ENCODE measurements at places on chromosomes 3 and 15.
A peak's percentile ranks its signal among the peaks of the same experiment; 100 is the strongest.

- no peak for DNase-seq
Measured at GRCh38 chr3:155647206-155647605, 97.7 kb downstream of the PLCH1 start.

- DNase-seq = peak; percentile 65
Measured at GRCh38 chr15:78108300-78109084, 16.1 kb downstream of the SH2D7 start.

DNA sequence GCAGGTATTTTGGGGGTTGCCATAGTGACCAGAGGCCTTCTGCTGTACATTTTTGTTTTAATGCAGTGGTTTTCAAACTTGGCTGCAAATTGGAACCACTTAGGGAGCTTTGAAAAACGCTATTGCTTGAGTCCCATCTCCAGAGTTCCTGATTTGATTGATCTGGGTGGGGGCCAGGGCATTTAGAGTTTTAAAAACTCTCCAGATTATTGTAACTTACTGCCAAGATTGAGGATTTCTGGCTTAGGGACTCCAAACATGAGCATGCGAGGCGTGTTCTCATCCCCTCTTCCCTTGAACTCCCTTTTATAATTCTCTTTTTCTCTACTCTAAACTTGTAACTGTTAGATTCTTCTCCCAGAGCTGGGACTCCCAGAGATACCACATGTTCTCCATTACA is 340.8 kb upstream of the SUCLG2 start:
- DNase-seq = no peak

DNA sequence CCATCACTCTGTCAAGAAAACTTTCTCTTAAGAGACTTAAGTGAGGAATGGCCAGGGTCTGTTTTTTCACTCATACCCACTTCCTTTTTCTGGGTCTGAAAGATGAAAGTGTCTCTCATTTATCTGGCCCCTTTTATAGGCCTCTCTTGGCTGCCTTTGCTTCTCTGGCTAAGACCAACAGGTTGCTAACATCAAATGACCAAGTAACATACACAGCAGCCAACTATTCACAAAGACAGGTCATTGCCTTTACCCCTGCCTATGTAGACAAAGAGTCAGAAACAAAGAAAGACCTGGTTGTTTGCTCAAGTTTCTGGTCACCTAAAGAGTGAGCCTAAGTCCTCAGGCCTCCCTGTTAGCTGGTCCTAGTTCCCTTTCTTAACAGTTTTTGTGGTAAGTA is 24.0 kb upstream of the CSTA start:
- no peak for DNase-seq

- no peak for DNase-seq
Measured at GRCh38 chr3:37237252-37237651, 62.9 kb upstream of the LRRFIP2 start.

- DNase-seq = peak; percentile 28
Measured at GRCh38 chr15:67762610-67763368, 62.5 kb upstream of the SKOR1 start.

- DNase-seq = no peak
Measured at GRCh38 chr3:106034313-106034712, 165.5 kb upstream of the CBLB start.

- no peak for DNase-seq
Measured at GRCh38 chr3:74693696-74694393, 79.4 kb upstream of the CNTN3 start.

GRCh38 chr15:43232289-43232874 is 11.6 kb upstream of the EPB42 start:
- no peak for DNase-seq

DNA sequence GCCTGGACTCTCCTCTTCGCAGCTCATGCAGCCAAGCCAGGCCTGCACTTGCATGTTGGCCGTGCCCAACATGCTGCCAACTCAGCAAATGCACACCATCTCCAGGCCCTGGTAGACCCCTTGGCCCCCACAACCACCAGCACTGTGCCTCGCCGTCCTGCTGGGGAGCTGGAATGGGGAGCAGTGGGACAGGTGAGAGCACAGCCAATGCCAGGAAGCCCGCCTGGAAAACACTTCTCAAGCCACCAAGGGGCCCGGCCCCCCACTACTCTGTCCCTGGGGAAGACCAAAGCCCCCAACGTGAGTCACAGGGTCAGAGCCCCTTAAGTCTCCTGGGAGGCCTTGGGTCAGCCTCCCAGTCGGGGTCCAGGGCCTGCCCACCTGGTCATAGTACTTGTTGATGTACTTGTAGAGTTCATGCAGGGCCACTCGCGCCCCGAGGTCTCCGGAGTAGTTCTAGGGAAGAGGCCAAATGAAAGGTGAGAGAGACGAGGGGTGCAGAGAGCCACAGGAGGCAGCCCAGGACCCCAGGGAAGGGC is 24.5 kb downstream of the PLXNB1 start:
- no peak for DNase-seq

DNA sequence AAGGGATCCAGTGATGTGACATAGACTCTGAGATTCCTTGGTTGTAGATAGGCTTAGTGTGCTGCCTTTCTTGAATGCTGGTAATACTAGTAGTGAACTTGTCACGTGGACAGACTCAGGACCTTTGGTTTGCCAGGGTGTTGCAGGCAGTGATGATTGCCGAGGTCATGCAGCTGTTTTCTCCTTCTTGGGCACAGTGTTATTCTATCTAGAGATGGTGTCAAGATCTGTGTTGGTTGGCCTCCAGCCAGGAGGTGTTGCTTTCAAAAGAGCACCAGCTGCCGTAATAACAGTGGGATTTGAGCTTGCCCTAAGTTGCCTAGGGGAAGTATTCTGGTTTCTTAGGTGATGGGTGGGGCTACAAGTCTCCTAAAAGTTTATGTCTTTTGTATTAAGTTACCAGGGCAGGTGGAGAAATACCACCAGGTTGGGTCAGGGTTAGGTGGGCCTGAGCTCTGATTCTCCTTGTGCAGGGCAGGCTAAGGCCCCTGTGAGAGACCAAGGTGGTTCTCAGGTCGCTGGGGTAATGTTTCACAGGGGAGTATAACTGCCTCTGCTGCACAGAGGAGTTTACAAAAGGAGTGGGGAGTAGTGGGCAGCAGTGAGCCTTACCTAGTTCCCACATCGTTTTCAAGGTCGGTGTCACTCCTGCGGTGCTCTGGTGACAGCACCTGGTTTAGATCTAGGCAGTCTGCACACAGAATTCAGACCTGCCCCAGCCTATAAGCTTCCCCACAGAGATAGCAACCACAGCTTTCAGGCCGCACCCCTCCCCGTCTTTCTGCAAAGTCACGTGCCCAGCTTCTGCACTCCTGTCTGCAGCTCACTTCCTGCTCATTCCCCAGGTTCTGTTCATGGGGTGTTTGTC is 350.3 kb downstream of the DOCK3 start:
- peak; percentile 13 for DNase-seq

GRCh38 chr3:177420651-177421480 is 223.6 kb upstream of the TBL1XR1 start:
- no peak for DNase-seq
